ENCODE measurements at places on chromosomes 5 and 9.

GRCh38 chr9:94860678-94861588 is 134.4 kb downstream of the AOPEP start:
- DNase-seq: peak; percentile 42

DNA sequence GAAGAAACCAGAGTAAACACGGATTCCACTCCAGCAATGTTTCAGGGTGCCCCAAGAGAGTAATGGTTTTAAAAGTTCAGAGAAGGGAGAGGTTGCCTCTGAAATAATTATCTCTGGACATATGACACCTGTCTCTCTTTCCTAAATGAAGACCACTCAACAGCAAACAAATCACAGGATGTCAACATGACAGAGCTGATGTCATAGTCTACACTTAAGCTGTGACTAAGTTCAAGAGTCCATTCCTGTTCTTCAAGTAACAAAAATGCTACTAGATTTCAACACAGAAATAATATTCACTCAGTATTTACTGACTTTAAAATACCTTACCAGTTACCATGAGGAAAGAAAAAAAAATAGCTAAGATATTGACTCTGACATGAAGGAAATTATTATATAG is 44.7 kb upstream of the SLC30A5 start:
- no peak for DNase-seq

GRCh38 chr5:167248257-167248656 is 1043.2 kb upstream of the WWC1 start:
- no peak for DNase-seq

DNA sequence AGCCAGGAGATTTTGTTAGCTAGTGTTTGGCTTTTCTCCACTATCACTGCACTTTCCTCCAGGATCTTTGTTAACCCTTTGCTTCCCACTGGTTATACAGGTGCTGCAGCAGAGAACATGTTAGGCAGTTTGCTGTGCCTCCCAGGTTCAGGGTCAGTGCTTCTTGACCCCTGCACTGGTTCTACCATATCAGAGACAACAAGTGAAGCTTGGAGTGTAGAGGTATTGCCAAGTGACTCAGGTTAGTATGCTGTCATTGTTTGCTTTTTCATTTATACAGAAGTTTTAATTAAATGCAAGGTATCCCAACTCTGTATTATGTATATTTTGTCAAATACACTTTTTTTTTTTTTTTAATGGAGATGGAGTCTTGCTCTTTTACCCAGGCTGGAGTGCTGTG is 68.4 kb downstream of the GAPVD1 start:
- DNase-seq: no peak

DNA sequence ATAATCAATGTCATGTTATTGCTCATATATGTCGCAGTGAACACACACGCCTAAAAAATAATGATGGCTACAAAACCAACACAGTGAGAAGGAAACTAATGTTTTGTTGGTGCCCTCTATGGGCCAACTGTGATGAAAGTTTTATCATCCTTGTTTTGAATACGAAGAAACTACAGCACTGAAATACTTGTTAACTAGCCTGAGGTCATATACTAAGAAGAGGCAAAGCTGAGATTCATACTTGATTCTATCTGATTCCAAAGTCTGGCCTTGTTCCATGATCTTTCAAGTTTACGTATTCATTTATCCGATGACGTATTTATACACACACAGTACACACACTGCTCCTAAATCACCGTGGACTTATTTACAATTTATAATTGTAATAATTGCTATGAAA is 16.1 kb upstream of the DRD1 start:
- no peak for DNase-seq
